ENCODE measurements at places on chromosomes 5 and 9. TPM values are rescaled to one million over a fixed set of nuclear protein-coding genes. Genes with fewer than 3 reads are reported as not detected.

GRCh38 chr9:131020388-131020787 lies 11.4 kb downstream of the LAMC3 start:
- DNase-seq, result no peak

DNA sequence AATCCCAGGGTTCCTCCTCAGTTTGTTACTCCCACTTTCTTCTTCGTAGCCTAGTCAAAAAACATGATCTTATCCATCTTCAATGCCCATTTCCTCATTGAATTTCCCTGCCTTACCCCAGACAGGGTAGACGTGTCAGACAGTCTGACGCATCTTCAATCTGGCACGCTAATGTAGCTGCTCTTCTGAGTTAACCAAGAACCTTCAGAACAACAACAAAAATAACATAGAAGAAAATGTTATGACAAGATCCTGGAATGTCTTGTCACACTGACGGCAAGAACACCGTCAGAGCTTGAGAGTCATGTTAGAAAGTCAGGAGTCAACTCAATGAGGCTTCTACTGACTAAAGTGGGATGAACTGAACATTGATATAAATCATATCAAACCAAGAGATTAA lies 122.7 kb upstream of the SPDL1 start:
- DNase-seq, result no peak

GRCh38 chr9:2785060-2785950 lies 58.6 kb downstream of the PUM3 start:
- no peak for DNase-seq

- no peak for DNase-seq
Observed at GRCh38 chr5:167061695-167062094, 1229.8 kb upstream of the WWC1 start.

GRCh38 chr5:142244440-142244839 lies 80.4 kb downstream of the SPRY4 start:
- DNase-seq, result no peak

Gene HTR4
- not detected for total RNA-seq

DNA sequence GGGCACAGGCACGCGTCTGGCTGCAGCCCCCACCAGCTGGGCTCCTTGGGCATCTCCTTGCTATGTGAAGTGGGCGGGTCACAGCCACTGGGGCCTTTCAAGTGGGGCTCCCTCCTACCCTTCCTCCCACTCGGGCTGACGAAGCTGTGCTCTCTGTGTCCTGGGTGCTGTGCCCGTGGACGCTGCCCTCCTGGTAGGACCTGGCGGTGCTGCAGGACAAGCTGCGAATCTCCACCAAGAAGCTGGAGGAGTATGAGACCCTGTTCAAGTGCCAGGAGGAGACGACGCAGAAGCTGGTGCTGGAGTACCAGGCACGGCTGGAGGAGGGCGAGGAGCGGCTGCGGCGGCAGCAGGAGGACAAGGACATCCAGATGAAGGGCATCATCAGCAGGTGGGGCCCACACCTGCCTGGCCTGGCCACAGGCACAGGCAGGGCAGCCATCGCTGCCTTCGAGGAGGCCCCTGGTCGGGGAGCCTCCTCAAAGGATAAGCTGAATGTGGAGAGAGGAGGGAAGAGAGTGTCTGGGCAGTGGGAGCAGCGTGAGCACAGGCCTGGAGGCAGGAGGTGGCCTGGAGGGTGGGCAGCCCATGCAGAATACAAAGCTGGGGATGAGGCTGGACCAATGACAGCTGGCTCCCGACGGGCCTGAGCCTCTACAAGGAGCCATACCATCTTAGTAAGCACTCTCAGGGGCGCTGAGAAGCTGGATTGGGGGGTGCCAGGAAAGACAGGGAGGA lies 124.7 kb downstream of the DAB2IP start:
- DNase-seq, result no peak

Gene AQP7
- not detected for total RNA-seq

Gene FOXI1
- not detected for total RNA-seq

Gene PCDHGB2
- 0.10 TPM for total RNA-seq

- peak; percentile 44 for DNase-seq
Observed at GRCh38 chr5:56088967-56089829, 94.4 kb upstream of the IL6ST start.

GRCh38 chr9:127769929-127770582 lies 8.4 kb downstream of the SH2D3C start:
- DNase-seq, result no peak

DNA sequence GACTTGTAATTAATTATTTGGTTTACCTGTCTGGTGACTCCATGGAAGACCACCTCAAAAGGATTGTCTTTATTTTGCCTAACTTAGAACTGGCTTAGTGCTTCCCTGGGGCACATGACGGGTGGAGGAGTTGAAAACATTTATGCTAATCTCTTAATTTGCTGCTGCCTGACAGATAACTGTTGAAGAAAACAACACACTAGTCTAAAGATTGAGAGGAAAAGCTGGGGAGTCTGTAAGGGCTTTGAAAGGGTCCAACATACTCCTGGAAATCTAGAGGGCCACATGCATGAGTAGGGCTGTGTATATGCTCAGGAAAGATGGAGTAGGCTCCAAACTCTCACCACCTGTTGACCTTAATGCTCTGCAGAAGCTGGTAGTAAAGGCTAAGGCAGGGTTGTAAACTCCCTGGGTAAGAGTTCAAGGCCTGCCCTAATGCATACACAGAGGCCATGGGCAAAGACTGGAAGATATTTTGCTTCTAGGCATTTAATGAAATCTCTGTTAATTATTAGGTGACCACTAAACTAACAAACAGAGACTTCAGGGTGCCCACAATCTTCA lies 40.7 kb downstream of the NR3C1 start:
- no peak for DNase-seq

Gene PSAT1
- total RNA-seq, result 195 TPM

DNA sequence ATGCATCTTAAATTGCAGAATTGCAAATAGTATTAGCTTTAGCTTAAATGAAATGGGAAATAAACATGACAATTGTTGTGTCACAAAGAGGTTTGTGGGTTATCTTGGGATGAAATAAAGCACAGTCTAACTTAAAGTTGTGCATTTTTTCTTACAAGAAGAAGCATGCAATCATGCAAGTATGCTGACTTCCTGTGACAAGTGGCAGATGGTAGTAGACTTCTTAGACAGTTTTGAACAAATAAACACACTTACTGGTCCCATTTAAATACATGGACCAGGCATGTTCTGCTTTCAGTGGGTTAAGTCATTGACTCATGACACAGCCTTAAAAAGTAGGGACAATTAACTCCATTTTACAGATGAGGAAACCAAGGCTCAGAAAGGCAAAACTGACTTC lies 15.9 kb upstream of the C5orf63 start:
- DNase-seq, result no peak

DNA sequence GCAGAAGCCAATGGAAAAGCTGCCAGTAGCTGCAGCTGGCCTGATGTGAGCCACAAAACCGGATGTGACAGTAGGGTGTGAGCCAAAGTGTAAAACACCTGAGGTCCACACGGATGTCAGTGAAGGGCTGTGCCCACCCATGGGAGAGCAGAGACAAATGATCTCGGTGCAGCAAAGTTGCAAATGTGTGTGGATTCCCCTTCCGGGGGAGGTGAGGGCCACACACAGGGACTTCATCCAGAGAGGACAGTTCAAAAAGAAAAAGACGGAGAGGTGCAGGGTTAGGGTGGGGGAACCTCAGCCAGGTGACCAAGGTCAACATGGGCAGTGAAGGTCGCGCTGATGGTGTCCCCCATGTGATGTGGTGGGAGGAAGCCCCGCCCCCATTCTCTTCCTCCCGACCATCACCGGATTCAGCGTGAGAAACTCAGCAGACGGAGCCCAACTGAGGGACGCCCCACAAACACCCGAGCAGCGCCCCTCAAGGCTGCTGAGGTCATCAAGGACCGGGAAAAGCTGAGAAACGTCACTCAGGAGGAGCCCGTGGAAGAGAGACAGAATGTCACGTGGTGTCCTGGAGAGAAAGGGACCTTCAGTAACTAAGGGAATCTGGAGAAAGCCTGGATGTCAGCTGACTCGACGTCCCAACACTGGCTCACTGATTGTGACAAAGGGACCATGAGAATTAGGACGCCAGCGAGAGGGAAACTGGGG lies 11.4 kb upstream of the PTGDS start:
- DNase-seq, result no peak

Gene SOX30
- not detected for total RNA-seq

GRCh38 chr9:137270929-137271695 lies 6.4 kb upstream of the TOR4A start:
- DNase-seq, result peak; percentile 50

GRCh38 chr5:128007939-128008338 lies 75.6 kb upstream of the SLC12A2 start:
- DNase-seq, result no peak

GRCh38 chr9:36928670-36929349 lies 105.3 kb downstream of the PAX5 start:
- DNase-seq, result peak; percentile 21

Gene KIF12
- not detected for total RNA-seq

GRCh38 chr9:20701060-20701459 lies 17.0 kb downstream of the FOCAD start:
- DNase-seq, result no peak

GRCh38 chr5:66072031-66072430 lies 72.1 kb upstream of the SREK1 start:
- no peak for DNase-seq

Gene OSMR
- not detected for total RNA-seq

- DNase-seq, result no peak
Observed at GRCh38 chr5:74222806-74223205, 417.7 kb downstream of the ENC1 start.

Gene CCDC127
- 5.3 TPM for total RNA-seq

Gene PCDHB11
- total RNA-seq, result not detected

GRCh38 chr5:172871982-172872381 lies 37.9 kb downstream of the ERGIC1 start:
- DNase-seq, result no peak

Gene COL5A1
- 0.24 TPM for total RNA-seq

Gene UTP15
- 57.2 TPM for total RNA-seq

DNA sequence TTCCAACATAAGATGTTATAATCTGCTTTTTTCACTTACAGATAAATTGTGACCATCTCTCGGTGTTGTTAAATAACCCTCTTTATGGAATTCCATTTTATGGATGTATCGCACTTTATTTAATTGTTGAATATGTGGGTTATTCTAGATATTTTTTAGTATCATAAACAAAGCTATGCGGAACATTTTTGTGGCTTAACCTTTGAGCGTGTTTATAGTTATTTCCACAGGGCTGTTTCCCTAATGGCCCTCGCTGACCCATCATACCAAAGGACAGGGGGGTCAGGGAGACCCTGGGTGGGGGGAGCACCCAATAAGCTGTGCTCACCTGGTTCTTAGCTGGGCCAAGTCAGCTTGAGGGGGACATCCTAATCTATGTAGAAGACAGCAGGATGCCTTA lies 65.3 kb downstream of the NDST1 start:
- no peak for DNase-seq

Gene IL12B
- not detected for total RNA-seq

DNA sequence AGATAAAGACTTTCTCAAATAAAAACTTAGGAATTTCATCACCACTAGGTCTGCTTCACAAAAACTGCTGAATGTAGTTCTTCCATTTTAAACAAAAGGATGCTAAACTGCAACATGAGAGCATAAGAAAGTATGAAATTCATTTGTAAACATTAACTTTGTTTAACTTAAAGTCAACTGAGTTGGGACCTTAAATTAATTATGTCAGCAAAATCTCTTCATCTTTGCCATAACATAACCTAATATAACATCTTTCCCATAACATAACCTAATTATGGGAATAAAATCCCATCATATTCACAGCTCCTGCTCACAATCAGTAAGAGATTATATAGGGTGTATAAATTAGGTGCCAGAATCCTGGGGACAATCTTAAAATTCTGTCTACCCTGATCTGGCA lies 78.8 kb upstream of the PCSK5 start:
- no peak for DNase-seq

DNA sequence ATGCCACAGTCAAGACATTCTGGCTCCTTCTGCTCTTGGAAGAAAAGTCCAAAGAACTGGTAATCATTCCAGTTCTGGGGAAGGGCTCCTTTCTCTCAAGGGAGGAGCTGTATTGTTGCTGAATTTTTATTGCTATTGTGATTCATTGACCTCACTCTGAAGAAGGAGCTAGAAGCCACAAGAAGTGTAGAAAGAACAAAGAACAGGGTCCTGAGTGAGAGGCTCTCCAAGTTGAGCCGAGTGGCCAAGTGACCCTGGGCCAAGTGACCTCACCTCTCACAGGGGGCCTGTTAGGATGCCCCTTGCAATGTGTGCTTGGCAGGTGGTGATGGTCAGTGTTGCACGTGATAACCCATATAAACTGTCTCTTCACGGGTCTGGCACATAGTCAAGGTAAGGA lies 173.3 kb downstream of the FGF18 start:
- DNase-seq, result no peak

Gene CNTFR
- not detected for total RNA-seq

DNA sequence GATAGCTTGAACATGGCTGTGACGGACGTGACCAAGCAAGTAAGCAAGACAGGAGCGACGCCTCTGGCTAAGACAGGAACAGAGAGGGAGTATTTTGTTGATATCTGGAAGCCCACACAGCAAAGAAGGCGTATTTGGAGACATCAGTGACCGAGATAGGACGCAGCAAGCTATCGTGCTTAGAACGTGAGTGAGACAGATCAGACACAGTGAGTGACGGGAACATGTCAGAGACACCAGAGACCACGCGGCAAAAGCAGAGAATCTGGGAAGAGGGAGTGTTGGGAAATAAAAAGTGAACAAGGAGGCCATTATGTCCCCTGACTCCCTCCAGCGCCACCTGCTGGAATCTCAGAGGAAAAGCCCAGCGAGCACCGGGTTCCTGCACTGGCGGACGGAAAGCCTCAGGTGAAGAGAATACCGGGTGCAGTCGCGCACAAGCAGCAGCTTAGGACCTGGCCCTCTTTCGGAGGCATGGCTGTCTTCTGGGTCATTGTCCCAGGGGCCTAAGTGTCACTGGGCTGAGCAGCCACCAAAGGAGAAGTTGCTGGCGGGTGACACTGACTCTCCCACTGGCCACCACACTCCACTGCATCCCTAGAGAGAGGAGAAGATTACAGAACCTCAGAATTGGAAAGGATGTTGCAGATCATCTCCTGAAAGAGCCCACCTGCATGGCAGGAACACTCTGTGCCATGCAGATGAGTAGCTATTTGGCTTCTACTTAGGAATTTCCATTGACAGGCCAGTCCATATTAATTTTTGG lies 99.1 kb downstream of the FBXO38 start:
- peak; percentile 59 for DNase-seq

Gene NIM1K
- 2.1 TPM for total RNA-seq

DNA sequence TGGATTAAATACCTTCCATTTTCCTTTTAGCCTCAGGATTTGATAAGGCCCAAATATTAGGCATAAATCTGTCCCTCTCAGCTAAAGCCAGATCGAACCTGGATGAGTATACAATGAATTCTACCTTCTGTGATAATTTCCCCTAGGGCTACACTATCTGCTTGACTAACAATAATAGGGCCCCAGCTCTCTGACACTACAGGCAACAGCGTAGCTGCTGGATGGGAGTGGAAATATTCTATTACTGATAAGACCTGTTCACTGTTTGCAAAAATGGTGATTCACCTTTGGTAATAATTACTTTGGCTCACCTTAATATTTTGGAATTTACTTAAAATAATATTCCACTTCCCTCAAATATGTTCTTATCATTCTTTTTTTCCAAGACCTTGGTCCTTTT lies 644.2 kb upstream of the SEMA6A start:
- DNase-seq, result no peak

Gene PTGES
- 0.21 TPM for total RNA-seq

Gene RNF38
- 40.2 TPM for total RNA-seq
